Activated CD8-positive, alpha-beta T cell treated with anti-CD3 and anti-CD28 coated beads for 36 hours (primary cell): ENCODE measurements at places on chromosomes 5 and 9.

DNA sequence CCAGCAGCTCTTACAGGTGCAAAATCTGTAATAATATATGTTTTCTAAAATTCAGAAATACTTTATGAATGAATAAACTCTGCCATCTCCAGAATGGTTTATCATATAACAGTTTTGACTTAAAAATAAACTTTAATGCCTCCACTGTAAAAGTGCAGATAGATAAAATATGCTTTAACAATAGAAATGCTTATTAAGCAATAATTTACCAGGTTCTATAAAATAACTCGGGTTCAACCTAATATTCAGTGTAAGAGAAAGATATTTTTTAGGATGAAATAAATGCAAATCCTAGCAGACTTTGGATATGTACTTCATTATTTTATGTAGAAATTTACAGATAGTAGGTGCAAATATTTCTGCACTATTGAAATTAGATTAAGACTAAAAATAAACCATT is 74.1 kb downstream of the FBXL7 start:
- no peak for DNase-seq

- no peak for DNase-seq
Measured at GRCh38 chr5:56039985-56040384, 45.2 kb upstream of the IL6ST start.

DNA sequence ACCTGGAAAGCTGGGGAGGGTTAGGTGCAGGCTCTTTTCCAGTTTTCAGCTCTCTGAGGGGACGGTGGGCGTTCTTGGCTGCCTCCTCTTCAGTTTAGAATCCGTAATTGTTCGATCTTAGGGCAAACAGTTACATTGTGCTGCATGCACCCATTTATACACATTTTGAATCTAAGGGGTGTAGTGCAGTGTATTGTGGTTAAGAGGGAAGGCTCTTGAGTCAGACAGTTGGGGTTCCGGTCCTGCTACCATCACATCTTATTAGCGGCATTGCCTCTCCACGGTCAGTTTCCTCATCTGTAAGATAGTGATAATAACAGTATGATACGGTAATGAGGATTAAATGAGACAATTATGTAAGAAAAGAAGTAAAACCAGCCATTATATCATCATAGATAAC is 625 bp downstream of the EXOSC2 start:
- no peak for DNase-seq

- no peak for DNase-seq
Measured at GRCh38 chr5:16489322-16489791, 23.8 kb upstream of the ZNF622 start.

DNA sequence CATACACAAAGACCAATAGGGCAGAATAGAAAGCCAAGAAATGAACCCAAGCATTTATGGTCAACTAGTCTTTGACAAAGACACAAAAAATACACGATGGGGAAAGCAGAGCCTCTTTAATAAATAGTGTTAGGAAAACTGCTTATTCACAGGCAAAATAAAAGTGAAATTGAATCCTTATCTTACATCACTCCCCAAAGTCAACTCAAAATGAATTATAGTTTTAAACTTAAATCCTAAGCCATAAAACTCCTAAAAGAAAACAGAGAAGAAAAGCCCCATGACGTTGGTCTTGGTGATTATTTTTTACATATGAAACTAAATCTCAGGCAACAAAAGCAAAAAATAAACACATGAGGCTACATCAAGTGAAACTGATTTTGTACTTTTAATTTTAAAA is 46.8 kb downstream of the CHSY3 start:
- DNase-seq = no peak

DNA sequence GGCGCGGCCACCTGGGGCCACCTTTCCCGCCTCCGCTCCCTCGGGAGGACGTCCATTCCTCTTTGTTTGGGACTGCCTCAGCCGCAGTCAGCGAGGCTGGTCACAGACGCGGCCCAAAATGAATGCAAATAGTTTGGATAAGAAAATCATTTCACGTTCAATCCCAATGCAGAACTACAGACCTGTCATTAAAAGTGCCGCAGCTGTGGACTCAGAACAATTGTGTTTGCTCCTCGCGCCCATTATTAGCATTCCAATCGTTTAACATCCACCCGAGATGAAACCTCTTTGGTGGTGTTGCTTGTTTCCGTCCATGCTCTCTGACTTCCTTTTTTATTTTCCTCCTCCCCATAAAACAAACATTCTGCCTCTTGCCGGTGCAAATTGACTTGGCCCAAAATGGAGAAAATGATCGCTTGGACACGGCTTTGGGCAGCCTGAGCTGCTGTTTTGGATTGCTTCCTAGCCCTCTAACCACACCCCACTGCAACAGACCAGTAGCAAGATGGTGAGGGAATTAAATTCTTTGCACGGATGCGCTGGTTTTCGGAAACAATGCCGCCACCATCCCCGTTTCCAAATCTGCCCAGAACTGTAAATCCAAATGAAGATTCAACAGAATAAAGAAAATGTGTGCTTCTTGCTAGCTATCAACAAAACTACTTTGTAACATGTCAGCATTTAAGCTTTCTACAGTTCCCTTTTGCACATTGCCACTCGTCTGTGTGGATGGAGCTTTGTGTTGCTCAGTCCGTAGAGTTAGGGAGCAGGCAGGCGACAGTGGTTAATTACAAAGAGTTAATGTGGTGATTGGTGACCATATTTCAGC is 784 bp downstream of the NLN start:
- peak; percentile 13 for DNase-seq

DNA sequence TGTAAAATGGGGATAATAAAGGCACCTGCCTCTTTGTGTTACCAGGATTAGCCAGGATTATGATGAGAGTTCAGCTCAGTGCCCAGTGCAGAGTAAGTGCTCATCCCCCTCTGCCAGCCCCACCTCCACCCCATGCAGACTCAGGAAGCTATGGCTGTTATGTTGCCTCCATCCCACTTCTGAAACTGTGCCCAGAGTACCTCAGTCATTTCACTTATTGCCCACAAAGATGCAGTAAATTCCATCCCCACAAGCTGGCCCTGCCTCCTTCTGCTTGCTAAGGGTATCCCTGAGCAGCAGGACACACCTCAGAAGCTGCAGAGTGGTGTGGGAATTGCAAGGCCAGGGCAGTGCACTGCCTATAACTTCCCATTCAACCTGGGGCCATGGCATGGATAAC is 415.1 kb downstream of the SPOCK1 start:
- no peak for DNase-seq

DNA sequence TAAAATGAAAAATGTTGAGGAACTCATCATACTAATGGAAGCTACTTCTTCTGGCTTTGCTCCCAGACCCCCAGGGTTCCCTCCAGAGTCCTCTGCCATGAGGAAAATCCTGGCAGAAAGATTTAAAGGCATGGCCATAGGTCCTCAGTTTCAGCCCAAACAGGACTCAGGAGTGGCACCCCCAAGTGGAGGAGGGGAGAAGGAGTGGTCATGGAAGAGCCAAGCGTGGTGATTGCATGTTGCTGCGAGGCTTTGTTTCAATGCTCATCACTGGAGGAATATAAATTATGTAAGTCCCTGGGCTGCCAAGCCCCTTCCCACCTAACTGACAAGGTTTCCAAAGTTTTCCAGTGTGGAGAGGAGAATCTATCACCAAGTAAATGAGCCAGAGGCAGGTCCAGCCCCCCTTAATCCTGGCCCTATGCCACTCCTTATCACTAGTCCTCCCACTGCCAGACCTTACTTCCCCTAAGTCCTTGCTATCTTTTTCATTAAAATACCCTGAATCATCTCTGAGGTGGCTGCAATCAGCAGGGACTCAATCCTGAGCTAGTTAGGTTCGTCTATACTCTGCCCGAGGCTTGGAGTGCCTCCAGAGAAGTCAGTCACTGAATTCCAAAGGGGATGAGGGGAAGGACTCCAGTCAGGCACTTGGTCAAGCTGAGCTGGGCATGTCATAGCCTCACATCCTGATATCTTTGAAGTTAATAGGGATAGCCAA is 70.7 kb upstream of the TAF1L start:
- no peak for DNase-seq

GRCh38 chr5:149546974-149547373 is 4.3 kb downstream of the CSNK1A1 start:
- no peak for DNase-seq

- no peak for DNase-seq
Measured at GRCh38 chr5:136064510-136064909, 35.7 kb downstream of the TGFBI start.

- no peak for DNase-seq
Measured at GRCh38 chr5:55622460-55622859, 87.7 kb upstream of the PLPP1 start.

DNA sequence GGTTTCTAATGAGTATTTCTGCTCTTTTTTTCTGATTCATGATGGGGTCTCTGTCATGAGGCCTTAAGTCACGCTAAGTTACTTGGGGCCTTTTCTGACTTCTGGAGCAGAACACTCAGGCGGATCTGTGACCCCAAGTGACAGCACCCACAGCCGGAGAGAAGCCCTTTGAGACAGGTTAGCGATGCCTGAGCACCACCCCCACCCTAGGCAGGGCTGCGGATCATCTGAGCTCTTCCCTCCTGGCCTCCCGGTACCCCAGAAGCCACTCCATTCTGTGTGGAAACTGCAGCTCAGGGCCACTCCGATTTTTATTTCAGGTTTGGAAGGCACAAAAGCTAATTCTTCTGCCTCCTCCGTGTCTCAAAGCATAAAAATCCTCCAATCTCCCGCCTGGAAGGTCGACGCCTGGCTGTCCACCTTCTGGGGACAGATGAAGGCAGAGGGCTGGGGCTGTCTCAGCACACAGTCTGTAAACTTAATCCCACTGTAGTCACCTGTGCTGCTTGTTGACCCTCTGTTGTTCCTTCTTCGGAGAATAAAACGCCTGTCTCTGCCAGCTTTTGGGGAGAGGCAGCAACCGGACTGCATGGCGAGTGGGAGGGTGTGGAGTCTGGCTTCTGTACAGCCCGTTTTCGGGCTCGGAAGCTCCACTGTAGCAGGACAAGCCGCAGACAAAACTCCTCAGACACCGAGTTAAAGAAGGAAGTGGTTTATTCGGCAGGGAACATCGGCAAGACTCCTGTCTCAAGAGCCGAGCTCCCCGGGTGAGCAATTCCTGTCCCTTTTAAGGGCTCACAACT is 88.8 kb downstream of the SPRY4 start:
- no peak for DNase-seq

GRCh38 chr5:88685591-88686541 is 197.1 kb downstream of the MEF2C start:
- DNase-seq = no peak

DNA sequence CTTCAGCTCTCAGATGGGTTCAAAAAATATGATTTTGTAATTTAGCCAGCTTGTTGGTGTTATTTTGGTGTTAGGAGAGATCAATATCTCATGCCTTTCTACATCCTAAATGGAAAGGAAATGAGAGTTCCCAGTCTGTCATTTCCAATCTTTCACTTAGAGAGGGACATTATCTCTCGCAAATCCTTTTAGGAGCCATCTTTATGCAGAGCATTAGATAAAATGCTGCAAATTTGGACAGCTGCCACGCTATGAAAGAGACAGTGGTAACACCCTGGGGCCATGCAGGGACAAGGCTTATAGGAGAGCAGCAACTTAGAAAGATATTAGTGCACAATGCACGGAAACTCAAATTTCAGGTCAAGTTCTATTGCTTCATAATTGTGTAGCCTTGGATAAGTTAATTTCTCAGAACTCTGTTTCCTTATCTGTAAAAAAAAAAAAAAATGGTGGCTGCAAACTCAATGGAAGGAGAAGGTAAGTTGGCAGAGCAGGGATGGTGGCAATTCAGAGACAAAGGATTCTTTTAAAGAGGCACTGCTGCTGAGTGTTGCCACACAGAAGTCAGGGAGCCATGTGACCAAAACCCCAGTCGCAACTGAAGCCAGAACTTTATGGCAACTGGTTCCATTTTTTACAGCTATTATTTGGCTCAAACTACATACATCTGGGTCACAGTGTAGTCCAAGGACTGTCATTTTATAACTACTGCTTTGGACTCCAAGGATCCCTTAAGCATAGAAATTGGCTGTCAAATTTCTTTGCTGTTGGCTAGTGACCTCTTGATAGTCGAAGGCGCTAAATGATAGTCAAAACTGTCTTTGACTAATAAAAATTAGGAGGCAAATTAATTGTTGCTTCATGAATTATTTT is 210.2 kb downstream of the FRMD3 start:
- DNase-seq = no peak

GRCh38 chr9:71748280-71748743 is 20.0 kb downstream of the CEMIP2 start:
- DNase-seq = no peak

DNA sequence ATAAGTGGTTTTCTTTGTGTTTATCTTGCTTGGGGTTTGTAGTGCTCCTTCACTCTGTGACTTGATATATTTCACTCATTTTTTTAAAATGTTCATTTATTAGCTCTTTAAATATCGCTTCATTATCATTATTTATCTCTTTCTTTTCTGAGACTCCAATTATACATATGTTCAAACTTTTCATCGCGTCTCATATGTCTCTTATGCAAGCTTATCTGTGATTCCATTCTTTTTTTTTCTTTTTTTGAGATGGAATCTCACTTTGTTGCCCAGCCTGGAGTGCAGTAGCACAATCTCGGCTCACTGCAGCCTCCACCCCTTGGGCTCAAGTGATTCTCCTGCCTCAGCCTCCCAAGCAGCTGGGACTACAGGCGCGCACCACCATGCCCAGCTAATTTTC is 73.9 kb upstream of the GABRP start:
- no peak for DNase-seq

- DNase-seq = no peak
Measured at GRCh38 chr9:111913159-111913558, 16.5 kb downstream of the UGCG start.

DNA sequence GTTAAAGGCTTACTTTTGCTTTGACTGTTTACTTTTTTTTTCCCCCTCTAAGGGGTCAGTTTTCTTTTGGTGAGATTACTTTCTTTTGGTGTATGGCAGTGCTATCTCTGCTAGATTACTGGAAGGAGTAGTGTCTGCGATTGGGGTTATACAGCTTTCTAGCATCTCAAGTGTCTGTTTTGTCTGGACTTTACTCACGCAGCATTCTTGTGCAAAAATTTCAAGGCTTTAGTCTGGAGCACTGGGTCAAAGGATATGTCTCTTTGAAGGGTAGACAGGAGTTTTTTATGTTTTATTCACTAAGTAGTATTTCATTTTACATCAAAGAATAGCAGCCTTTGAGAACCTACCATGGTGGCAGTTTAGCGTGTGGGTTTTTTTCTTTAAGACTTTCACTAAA is 52.6 kb downstream of the NDUFS4 start:
- DNase-seq = no peak

DNA sequence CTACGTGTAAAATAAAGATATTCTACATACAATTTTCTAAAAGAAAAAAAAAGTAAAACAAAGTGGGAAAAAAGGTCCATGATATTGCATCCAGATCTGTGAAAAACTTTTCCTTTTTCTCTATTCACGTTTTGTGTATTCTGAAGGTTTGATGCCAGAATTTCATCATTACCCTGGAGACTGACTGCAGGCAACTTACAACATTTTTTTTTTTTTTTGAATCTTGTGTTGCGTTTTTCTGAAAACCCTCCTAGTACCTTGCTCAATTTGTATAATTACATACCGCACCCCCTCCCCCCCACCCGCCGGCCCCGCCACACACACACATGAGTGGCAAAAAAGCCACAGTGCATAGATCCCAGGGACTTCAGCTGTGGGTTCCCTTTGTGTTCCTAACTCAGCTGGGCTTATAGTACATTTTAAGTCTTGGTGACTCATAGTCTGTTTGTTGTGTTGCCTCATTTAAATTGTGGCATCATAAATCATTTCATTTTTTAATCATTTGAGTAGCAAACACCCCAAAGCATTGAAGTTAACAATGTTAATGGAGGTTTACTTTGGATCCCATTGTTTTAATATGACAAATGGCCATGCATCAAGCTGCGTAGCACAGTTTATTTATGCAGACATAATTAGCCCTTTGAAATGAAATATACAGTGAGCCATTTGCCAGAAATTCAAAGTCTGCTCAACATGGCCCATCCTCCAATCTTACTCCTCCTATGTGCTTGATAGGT is 36.0 kb downstream of the PRDM6 start:
- no peak for DNase-seq
